ENCODE measurements at places on chromosomes 12 and 14.

DNA sequence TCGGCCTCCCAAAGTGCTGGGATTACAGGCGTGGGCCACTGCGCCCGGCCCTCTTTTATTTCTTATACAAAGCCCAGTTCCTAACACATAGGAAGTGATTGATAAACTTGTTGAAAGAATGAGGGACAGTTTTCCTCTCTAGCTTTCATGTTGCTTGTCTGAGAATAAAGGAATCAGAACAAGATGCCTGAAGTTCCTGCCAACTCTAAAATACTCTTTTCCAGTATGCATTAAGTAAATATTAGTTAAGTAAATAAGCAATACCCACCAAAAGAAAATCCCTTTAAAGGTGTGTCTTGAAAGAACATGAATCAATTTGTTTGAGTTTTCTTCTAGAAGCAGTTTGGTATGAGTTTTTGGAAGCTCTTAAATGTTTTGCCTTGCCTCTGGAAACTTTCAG lies 24.4 kb upstream of the CD27 start:
- DNase-seq: no peak

- no peak for DNase-seq
These were observed 22.7 kb upstream of the ARID4A start for GRCh38 chr14:58275527-58276190.

DNA sequence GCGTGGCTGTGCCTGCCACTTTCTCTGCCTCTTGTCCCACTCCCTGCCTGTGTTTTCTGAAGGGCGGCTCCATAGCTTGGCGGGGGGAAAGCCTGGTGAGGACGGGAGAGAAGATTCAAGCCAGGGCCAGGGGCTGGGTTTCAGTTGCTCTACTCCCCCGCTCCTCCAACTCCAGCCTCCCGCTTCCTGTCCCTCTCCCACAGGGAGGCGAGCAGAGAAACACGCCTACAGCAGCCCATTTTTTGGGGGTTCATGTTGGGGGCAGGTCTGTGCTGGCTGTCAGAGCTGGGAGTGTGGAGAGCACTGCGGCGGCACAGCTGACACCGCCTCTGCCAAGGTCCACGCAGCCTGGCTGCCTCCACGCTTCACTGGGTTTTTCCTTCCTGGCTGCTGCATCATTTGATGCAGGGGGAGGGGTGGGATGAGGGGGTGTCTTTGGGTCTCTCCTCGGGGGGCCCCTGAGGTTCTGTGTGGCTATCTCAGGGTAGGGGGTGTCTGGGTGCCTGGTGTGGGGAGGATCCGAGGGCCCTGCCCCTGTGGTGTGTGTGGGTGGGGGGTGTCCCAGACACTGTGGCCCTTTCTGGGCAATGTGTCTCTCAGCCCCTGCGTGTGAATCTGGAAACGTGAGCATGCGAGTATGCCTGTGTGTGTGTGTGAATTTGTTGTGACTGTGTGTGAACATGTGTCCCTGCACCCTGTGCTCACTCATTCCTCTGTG lies 10.7 kb upstream of the KRT80 start:
- peak; percentile 72 for DNase-seq

GRCh38 chr12:68452078-68452715 lies 120.0 kb upstream of the MDM1 start:
- DNase-seq: no peak

DNA sequence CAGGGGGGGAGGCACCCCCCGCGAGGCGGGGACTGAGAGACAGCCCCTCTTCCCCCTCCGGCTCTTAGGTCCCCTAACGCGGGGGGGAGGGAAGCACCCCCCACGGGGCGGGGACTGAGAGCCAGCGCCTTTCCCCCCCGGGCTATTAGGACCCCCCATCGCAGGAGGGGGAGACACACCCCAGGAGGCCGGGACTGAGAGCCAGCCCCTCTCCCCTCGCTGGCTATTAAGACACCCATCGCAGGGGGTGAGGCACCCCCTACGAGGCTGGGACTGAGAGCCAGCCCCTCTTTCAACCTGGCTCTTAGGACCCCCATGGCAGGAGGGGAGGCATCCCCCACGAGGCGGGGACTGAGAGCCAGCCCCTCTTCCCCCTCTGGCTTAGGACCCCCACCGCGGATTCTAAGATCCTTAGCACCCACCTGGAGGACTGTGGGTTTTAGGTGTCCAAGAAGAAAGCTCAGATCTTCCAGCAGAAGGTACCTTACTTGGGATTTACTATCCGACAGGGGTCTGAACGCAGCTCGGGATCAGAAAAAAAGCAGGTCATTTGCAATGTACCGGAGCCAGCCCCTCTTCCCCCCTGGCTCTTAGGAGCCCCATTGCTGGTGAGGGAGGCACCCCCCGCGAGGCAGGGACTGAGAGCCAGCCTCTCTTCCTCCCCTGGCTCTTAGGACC lies 197.8 kb upstream of the PZP start:
- DNase-seq: no peak

- DNase-seq: no peak
These were observed 57.7 kb downstream of the HMGA2 start for GRCh38 chr12:65881965-65882413.

DNA sequence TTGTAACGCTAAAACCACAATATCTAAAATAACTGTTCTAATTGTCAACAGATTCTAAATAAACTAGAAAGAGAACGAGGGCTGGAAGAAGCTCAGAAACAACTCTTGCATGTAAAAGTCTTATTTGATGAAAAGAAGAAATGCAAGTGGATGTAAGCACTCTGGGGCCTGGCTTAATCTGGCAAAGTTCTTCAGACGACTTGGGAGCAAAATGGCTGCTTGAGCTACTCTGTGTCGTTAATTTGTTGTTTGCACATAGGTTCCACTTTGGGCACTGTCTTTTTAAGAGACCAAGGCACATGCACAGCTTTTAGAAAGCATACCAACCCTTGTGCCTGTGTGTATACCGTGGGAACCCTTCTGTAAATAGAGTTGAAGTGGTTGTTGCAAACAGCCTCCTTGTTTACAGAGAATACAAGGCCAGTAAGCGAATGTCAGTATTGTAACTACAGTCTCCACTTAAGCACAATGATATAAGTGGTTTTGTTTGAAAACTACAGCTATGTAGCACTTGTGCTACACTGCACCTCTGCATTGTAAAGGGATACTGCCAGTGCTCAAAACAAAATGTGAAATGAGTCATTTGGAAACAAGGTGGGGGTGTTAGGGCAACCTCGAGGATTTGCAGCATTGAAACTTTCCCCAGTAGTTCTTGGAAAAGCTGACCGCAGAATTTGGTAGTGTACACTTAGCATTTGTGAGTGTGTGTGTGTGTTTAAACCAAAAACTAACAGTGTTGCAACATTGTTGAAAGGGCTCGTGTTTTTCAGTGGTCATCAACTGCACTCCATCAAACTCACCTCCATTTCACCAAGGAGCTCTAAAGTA lies 154.3 kb downstream of the CEP83 start:
- no peak for DNase-seq

DNA sequence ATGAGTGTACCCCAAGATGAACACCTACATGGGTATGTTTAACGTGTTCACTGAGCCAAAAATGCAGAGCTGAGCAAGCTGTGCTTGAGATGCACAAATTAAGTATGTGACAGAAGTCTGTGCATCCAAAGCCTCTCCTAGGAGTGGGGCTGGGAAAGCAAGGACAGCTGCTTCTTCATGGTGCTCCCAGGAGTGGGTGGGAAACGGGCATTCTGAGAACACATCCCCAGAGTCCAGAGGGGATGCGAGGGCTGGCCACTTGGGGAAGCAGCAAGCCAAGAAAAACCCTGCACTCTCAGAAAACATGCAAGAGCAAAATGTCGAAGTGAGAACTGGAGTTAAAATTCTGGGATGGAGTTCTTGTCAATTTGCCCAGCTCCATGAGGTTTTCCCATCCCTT lies 414.3 kb downstream of the BCAT1 start:
- no peak for DNase-seq

- peak; percentile 42 for DNase-seq
These were observed 197.4 kb upstream of the GARIN6 start for GRCh38 chr12:99450036-99450630.

DNA sequence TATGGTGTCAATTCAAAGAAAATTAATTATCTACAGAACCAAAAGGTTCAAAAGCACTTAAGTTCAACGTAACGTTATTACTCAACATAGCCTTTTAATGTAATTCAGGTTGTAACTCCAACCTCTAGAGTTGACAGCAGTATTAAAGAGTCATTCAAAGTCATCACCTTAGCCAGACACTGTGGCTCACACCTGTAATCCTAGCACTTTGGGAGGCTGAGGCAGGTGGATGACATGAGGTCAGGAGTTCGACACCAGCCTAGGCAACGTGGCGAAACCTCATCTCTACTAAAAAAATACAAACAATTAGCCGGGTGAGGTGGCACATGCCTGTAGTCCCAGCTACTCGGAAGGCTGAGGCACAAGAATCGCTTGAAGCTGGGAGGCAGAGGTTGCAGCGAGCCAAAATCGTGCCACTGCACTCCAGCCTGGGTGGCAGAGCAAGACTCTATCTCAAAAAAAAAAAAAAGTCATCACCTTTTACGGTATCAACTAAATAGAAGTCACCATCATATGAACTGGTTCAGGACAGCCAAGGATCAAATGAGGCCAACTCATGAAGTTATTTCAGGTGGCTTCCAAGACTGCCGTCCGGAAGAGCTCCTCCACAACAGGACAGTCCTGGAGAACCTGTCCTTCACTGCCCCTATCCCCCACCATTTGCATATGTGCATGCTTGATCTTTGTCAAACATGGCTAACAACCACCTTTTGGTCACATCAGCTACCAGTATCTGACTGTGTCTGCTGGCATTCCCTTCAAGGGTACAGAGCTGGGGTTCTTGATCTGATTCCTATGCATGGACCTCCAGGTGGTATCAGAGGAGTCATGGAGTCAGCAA lies 4.2 kb downstream of the PPTC7 start:
- DNase-seq: peak; percentile 43

GRCh38 chr12:55974308-55974730 lies 441 bp downstream of the RAB5B start:
- peak; percentile 76 for DNase-seq

GRCh38 chr12:102120886-102121285 lies 903 bp downstream of the PARPBP start:
- peak; percentile 75 for DNase-seq

DNA sequence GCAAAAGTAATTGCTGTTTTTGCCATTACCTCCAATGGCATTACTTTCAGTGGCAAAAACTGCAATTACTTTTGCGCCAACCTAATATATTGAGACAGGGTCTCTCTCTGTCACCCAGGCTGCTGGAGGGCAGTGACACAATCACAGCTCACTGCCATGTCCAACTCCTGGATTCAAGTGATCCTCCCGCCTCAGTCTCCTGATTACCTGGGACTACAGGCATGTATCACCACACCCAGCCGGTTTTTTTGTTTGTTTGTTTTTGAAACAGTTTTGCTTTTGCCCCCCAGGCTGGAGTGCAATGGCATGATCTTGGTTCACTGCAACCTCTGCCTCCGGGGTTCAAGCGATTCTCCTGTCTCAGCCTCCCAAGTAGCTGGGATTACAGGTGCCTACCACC lies 15.7 kb upstream of the KDM2B start:
- DNase-seq: no peak

Data from ACHN (cell line).